Astrocyte (in vitro differentiated cells and primary cell): ENCODE measurements at places on chromosomes 16 and 17.

DNA sequence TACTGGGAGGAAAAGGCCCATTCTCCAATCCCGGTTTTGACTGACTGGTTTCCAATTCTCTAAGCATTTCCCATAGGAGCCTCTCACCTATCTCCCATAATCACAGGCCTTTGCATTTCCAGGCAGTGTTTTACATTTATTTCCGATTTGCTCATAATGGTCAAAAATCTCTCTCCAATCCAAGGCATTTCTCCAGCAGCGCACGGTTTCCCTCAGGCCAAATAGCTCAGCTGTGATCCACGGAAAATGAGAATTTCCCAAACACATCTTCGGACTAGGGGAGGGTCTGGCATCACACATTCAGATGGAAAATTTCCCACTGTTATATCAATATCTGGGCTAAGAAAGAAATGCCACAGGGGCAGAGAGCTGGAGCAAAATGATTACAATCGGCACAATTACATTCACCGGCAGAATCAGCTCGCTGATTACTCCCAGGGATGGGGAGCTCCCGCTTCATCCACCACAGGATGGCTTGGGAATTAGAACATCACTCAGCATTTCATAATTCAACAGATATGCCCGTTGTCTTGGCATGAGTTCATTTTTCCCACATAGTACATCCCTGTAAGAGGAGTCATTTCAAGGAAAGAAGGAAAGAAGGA lies 6.7 kb downstream of the PIPOX start:
- DNase-seq = no peak

- DNase-seq = no peak
These were observed 1.3 kb downstream of the RAB37 start for GRCh38 chr17:74738051-74738996.

GRCh38 chr16:56603589-56603988 lies 4.8 kb upstream of the MT2A start:
- no peak for DNase-seq

DNA sequence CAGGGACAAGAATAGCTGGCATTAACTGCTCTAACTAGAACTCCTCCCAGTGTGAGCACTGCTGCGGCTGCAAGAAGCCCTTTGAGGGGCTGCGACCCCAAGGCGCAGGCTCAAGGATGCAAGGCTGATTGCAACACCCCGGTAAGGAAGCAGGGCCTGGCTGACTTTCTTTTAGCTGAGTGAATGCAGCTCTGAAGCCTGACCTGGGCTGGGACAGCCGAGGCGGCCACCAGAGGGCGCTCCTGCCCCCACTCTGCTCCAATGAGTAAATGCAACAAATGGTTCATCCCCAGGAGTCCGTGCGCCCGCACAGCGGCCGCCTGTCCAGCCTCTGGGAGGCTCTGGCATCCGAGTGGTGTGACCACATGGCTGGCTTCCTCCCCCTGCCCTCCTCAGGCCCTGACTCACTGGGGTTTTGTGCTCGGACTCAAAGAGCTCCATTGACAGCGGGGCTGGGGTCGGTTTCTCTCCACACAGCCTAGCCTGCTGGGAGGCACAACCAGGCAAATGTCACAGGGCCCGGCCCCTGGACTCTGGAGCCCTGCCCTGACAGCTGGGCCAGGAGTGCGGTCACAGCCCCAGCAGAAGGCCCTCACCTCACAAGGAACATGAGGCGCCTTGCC lies at the start of gene SMIM5:
Gene SMIM5, plus strand, starts transcription at position 572 of the 623 bp plus-strand sequence. CDS start 6,768 bp downstream, outside the sequence.
- peak; percentile 75 for DNase-seq

- no peak for DNase-seq
These were observed 8.1 kb downstream of the PNMT start for GRCh38 chr17:39676198-39676819.

- no peak for DNase-seq
These were observed 29.3 kb downstream of the PRSS54 start for GRCh38 chr16:58265480-58266052.

GRCh38 chr17:11738151-11738550 lies 139.9 kb downstream of the DNAH9 start:
- DNase-seq = no peak

DNA sequence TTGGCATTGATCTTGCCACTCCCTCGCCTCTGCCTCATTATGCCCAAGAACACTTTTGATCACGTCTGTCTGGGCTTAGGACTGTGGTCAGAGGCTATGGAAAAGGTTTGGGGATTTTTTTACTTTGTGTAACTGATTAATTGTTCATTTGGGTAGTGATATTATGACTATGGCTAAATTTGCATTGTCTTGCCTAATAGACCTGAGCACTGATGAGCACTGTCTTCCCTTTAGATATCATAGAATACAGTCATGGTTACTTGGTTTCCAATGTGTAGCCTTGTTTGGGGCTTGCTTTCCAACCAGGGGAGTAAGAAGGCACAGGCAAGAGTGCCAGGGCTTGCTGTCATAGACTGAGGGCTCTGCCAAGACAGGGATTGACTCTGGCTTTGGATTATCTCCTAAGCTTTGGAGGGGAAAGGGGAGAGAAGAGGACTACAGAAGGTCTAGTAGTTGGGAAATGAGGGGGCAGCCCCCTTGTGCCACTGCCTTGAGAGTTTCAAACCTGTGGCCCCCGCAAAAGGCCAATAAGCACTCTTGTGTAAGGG lies 13.7 kb downstream of the LIMD2 start:
- DNase-seq = no peak

DNA sequence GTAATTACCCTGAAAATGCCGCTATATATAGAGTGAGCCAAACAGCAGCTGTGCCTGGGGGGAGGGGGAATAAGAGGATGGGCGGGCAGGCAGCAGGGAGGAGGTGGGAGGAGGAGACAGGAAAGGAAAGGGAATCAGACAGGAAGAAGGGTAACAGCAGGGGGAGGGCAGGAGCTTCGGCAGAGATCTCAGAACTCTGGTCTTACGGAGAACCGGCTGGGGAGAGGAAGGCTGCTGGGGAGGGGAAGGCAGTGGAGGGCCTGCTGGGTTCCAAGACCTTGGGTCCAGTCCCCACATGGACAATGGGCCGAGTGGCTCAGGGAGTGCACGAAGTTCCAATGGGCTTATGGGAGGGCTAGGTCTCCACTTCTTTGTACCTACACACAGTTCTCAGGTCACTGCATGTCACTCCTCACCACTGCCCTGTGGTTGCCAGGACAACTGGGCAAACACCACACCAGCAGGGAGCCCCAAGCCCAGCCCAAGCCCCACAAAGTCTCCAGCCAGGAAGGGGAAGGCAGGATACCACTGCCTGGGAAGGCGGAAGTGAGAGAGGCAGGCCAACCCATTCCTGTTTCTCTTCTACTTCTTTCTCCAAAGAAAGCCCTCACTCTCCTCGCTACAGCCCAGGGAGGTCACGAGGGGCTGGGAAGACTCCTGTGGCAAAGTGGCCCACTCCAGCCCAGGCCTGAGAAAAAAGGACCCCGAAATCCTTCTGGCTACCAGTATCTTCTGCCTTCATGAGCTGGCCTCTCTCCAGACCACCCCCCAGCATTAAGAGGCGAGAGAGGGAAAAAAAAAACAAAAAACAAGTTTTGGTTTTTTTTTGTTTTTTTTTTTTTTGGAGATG lies 25.3 kb downstream of the G6PC3 start:
- DNase-seq = peak; percentile 86

GRCh38 chr16:48282636-48283263 lies 35.4 kb upstream of the ABCC11 start:
- DNase-seq = peak; percentile 47

DNA sequence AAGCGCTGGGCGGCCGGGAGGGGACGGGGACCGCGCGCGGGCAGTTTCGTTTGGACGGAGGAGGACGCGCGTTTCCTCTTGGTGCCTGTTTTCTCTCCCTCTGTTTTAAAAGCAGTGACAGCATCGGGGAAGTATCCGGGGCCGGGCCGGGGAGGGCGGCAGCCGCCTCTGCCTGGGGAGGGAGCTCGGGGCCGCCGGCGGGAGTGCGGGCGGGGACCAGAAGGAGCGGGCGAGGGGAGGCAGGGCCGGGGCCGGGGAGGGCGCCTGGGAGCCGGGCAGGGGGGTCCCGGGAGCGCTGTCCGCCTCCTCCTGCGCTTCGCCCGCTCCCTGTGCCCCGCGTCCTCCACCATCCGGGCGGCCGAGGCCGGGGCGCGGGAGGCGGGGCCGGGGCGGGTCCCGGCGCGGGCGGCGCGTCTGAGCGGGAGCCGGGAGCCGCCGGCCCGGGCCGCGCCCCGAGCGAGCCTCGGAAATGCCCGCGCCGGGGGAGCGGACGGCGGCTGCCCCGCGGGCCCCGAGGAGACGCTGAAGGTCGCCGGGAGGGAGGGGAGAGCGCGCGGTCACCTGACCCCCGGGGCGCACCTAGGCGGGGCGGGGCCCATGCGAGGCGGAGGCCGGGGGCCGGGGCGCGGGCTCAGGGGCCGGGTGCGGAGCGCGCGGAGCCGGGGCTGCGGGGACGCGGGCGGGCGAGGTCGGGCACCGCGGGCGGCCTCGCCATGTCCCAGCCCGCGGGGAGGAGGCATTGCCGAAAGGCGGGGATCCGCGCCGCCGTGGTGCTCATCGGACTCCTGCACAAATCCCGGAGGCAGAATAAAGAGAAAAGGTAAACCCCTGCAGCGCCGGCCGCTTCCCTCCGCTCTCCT lies 57.3 kb downstream of the RAP1GAP2 start:
- peak; percentile 22 for DNase-seq

- no peak for DNase-seq
These were observed 102.7 kb downstream of the CA4 start for GRCh38 chr17:60252459-60252858.

DNA sequence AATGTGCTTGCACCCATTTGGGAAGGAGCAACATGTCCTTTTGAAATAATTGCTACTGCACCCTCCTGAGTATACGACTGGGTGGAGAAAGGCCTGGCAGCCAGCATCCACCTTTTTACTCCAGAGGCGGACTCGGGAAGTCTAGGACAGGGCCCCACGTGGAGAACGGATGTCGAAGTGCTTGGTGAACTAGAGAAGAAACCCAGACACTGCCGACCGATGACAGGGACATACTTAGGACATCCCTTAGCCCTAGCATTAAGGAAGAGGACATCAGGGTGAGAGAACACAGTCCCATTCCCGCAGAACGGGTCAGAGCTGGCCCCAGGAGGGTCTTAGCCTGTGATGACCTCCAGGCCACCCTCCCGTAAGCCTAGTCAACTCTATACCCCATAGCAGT lies 3.8 kb downstream of the YBX2 start:
- no peak for DNase-seq

DNA sequence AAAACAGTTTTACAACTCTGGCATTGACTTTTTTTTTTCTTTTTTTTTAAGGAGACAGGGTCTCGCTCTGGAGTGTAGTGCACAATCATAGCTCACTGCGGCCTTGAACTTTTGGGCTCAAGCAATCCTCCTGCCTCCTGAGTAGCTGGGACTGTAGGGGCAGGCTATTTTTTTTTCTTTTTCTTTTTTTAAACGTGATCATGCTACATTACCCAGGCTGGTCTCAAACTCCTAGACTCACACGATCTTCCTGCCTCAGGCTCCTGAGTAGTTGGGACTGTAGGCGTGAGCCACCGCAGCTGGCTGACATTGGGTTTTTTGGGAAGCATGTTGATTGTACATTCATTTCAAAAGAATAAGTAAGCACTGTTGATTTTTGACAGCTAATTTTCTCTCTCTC lies 32.1 kb downstream of the TNRC6A start:
- DNase-seq = no peak

DNA sequence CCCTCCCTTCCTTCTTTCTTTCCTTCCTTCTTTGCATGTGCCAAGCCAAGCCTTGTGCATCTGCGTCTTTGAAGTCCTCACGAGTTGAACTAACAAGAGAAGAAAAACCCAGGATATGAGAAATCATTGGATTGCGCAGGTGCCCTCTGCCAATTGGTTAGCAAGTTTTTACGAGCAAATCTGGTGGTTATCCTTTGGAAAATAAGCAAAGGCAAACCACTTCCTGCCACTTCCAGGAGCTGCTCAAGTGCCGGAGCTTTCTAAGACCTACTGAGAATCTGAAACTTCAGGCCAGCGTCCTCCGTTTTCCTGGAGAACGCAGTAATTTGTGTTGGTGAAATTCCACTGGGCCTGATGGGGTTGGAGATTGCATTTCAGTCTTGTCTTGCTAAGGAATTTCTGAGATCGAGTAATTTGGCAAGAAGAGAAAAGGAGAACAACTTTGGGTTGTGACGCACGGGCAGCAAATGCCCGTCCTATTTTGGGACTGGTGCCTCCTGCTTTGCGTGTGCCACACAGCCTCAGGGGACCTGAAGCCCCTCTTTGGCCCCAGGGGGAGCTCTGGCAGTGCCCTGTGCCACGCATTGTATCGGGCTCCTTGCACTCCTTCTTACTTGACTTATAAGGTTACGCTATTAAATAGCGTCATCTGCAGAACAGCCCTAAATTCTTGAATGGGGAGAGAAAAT lies 56.4 kb downstream of the CMIP start:
- DNase-seq = peak; percentile 92

GRCh38 chr17:28839221-28839620 lies 3.4 kb downstream of the FAM222B start:
- no peak for DNase-seq

DNA sequence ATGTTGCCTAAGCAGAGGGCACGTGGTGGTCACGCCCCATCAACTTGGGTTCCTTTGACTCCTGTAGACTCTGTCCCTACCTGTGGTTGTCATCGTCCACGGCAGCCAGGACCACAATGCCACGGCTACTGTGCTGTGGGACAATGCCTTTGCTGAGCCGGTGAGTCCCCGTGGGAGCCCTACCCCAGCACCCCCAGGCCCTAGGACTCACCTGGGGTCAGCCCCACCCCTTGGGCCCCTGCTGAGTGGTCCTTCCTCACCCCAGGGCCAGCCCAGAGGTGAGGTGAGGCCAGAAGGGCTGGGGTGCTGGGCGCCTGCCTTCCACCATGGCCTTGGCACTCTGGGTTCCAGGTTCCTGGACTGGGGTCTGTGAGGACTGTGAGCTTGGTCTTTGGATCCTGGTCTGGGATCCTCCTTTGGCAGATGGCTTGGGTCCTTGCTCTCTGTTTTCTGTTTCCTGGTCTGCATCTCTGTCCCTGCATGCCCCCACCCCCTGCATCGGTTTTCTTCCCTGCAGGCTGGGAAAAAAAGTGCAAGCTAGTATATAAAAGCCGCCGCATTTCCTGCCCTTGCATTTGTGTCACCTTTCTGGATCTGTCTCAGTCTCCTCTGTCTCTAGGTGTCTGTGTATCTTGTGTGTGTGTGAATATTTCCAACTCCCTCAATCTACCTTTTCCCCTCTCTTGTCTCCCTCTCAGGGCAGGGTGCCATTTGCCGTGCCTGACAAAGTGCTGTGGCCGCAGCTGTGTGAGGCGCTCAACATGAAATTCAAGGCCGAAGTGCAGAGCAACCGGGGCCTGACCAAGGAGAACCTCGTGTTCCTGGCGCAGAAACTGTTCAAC lies 17.5 kb downstream of the STAT5A start:
- DNase-seq = no peak

DNA sequence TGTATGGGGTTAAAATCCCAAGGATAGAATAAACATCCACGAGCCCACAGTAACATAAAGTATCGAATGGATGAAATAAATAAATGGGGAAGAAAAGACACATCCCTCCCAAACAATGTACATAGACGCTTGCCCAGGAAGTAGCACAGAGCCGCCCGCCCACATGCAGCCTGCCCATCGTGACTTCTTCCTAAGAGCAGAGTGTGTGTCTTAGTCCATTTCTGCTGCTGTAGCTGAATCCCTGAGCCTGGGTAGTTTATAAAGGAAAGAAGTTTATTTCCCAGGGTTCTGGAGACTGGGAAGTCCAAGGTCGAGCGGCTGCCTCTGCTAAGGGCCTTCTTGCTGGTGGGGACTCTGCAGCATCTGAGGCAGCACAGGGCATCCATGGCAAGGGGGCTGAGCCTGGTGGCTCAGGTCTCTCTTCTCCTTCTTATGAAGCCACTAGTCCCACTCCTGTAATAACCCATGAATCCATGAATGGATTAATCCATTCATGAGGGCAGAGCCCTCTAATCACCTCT lies 39.4 kb upstream of the ZNF469 start:
- no peak for DNase-seq

- DNase-seq = no peak
These were observed 16.3 kb upstream of the ZNF652 start for GRCh38 chr17:49378311-49378710.

GRCh38 chr17:21511363-21512195 lies 135.4 kb downstream of the KCNJ12 start:
- DNase-seq = peak; percentile 61
